Lower lobe of right lung (tissue), 2 donors: ENCODE measurements at places on chromosomes 12 and 14.

DNA sequence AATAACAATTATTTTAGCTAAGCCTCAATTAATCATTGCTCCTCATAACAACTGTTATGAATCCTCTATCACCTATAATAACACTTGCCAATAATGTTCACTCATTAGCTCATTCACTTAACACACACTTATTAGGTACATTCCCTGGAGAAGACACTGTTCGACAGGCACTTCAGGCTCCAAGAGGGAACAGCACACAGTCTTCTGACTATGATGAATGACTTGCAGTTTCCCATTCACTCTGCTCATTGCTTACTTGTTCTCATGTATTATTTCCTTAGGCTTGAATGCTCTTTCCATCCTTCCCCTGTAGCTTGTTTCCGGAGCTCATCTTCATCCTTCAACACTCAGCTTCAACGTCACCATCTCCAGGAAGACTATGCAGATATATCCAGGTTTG lies 437.3 kb downstream of the TMEM132D start:
- H3K27me3 ChIP-seq = no peaks in the 10 kb centered on the region
- H3K4me3 ChIP-seq = no peak overlapping the region
- no peak overlapping the region for H3K27ac ChIP-seq
- DNase-seq = no peak
- H3K4me1 ChIP-seq = no peaks in the 10 kb centered on the region

DNA sequence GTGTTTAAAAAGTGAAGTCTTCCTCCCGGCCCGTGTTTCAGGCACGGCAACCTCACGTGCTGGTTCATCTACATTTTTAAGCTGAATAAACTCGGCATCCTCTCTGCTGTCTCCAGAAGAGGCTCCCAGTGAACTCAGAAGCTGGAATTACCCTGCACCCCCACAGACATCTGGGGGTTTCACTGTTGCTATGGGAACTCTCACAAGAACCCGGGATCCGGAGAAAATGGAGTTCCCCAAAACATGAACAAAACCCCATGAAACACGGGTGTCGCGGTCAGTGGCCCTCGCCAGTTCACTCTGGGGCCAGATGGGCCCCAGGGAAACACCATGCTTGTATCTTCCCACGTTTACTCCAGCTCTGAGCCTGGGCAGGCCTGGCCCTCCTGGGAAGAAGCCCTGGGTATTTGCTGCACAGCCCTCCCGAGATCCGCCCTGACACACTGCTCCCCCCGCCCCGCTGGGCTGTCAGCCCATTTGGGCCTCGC lies 143.7 kb downstream of the PIWIL1 start:
- H3K4me1 ChIP-seq = no peaks in the 10 kb centered on the region
- peaks cover 12% of the 10 kb centered on the region for H3K27me3 ChIP-seq
- H3K27ac ChIP-seq = no peak overlapping the region
- H3K36me3 ChIP-seq = no peaks in the 10 kb centered on the region

GRCh38 chr12:52238207-52238840 lies 5.3 kb downstream of the KRT7 start:
- H3K4me1 ChIP-seq = peaks cover 25% of the 10 kb centered on the region
- no peak overlapping the region for H3K4me3 ChIP-seq
- peaks cover 9% of the 10 kb centered on the region for H3K27me3 ChIP-seq
- peaks cover 10% of the 10 kb centered on the region for H3K36me3 ChIP-seq
- no peak overlapping the region for H3K27ac ChIP-seq
- DNase-seq = no peak

DNA sequence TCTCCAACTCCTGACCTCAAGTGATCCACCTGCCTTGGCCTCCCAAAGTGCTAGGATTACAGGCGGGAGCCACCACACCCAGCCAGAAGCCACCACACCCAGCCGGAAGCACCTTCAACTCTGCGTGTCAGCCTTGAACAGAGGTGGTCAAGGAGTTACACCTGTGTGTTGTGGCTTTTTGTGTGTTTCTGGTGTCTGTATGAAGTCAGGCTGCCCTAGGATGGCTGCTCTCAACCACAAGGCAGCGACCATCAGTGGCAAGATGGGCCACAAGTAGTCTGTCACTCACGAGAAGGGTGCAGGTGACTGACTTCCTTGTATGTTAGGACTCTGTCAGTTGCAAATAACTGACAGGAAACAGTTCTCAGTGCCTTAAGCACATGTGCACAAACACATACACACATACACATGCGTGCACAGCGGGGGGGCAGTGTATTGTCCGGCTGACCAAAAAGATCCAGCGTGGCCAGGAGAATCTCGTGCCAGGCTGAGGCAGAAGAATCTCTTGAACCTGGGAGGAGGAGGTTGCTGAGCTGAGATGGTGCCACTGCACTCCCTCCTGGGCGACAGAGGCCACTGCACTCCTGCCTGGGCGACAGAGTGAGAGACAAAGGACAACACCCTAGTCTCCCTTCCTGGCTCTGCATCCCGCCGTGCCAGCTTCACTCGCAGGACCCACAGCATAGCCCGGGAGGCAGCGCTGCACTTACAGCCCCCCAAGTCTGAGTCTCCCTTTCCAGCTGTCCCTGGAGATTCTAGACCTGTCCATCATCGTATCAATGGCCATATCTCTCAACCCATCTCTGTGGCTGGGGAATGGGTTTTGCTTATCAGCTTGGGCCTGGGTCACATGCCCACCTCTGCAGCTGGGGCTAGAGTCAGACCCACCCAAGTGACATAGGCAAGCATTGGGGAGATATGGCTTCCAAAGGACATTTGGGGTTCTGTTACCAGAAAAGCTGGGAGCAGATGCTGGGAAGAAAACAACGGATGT lies 13.7 kb downstream of the P2RX4 start:
- H3K4me3 ChIP-seq = no peak overlapping the region
- H3K36me3 ChIP-seq = peaks cover 48% of the 10 kb centered on the region
- no peak for DNase-seq

GRCh38 chr12:1839956-1840951 lies 19.9 kb downstream of the LRTM2 start:
- H3K27me3 ChIP-seq = peaks cover 31% of the 10 kb centered on the region
- H3K4me3 ChIP-seq = no peak overlapping the region
- H3K36me3 ChIP-seq = no peaks in the 10 kb centered on the region
- DNase-seq = peak; percentile 29
- H3K4me1 ChIP-seq = no peaks in the 10 kb centered on the region
